ENCODE measurements at places on chromosomes 2 and 18.

DNA sequence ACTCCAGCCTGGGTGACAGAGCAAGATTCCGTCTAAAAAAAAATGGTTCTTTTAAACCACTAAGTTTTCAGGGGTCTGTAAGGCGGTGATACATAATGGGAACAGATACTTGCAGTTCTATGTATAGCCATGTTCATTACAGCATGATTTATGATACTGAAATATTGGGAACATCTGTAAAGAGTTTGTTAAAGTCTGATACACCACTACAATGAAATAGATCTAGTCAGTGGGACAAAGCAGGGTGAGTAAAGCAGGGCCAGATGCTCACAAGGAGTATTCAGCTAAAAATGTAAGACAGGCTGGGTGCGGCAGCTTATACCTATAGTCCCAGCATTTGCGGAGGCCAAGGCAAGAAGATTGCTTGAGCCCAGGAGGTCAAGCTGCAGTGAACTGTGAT, 6.2 kb upstream of the ING5 start:
- no peak for DNase-seq

DNA sequence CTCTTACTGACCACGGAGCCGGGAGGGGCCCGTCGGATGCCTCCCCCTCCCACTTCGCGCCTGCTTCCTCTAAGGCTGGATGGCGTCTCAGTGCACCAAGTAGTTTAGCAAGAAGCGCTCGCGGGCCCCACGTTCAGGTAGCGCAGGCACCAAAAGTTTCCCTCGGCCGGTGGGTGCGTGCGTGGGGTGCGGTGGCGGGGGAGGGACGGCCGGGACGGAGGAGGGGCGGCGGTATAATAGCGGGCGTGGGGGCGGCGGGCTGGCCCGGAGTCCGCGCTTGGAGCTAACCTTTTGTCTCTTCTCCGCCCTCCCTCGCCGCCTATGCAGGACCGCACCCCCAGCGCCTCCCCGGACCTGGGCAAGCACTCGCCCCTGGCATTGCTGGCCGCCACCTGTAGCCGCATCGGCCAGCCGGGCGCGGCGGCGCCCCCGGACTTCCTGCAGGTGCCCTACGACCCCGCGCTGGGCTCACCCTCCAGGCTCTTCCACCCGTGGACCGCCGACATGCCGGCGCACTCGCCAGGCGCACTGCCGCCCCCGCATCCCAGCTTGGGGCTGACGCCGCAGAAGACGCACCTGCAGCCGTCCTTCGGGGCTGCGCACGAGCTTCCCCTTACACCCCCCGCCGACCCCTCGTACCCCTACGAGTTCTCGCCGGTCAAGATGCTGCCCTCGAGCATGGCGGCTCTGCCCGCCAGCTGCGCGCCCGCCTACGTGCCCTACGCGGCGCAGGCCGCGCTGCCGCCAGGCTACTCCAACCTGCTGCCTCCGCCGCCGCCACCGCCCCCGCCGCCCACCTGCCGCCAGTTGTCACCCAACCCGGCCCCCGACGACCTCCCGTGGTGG, 1.0 kb downstream of the SP5 start:
- peak; percentile 50 for DNase-seq

DNA sequence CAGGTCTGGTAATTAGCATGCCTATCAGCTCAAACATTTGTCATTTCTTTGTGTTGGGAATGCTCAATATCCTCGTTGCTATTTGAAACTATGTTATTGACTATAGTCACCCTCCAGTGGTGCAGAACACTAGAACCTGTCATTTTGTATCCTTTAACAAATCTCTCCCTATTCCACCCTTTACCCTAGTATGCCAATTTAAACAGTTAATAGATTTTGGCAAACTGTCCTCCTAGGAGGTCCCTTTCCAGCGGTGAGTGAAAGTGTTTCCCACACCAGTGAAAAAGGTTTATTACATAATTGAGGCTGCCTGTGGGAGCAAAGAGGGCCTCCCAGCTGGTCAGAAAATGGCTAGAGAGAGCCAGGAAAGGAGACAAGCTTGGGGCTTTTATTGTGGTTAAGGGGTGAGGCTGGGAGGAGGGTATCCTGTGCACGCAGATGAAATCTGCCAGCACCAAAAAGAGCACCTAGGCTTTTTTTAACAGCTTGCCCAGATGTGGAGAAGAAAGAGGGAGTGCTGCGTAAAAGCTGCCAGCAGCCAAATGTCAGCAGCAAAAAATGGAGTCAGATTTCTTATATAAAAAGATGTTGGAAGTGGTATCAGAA, 1.8 kb upstream of the DRC1 start:
- no peak for DNase-seq

DNA sequence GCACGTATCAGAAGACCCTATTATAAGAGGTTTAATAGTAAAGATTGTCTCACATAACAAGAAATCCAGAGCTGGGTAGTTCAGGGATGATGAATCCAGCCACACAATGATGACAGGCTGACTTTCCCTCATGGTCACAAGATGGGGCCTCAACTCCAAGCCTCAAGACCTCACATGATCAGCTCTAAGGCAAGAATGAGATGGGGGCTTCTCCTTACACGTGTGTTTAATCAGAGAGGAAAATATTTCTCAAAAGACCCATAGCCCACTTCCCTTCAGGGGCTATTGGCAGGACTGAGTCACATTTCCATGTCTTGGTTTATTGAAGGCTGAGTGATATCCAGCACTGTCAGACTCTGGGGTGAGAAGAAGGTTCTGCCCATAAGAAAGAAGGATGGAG, 100.2 kb upstream of the FOSL2 start:
- DNase-seq, result no peak

GRCh38 chr2:46146866-46147502, 150.2 kb upstream of the EPAS1 start:
- DNase-seq, result peak; percentile 38

- DNase-seq, result no peak
These were observed 261.7 kb upstream of the SLC14A2 start for GRCh38 chr18:45353530-45353929.

DNA sequence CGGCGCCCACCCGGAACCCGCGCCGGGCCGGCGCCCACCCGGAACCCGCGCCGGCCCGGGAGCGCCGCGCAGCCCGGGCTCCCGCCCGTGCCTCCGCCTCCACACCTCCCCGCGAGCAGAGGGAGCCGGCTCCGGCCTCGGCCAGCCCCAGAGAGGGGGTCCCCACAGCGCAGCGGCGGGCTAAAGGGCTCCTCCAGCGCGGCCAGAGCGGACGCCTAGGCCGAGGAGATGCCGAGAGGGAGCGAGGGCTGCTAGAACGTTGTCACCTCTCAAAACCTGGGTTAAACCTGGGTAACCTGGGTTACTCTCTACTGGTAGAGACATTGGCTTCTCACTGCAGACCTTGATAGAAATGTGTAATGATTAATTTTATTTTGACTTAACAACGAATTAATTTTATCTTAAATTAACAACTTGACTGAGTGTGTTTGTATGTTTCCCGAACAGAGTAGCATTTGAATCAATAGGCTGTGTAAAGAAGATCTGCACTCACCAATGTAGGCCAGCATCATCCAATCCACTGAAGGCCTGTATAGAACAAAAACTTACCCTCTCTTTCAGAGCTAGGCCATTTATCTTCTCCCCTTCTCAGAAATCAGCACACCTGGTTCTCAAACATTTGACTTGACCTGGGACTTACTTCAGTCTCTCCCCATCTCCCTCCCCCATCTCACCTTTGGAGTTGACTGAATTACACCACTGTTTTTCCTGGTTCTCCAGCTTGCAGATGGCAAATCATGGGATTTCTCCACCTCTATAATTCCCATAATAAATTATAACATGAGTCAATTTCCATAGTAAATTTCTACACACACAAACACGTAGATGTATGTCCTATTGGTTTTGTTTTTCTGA, 242.7 kb downstream of the ASXL3 start:
- no peak for DNase-seq

DNA sequence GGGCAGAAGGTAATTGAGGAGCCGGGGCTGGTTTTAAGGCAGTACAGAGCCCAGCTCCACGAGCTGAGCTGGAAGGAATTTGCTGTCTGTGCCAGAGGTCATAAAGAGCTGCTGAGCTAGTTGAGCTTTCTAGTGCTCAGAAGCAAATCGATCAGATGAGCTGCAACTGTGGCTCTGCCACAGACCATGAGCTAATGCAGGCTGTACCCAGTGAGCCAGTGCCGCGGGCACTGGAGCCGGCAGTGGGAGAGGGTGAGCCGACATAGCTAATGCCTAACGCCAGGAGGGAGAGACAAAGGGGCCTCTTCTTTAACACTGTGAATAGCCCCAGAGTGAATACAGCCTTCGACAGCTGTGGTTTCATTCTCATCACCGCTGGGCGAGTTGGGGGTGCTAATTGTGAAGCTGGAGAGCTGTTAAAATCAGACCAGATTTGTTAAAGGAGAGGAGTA, 410.1 kb upstream of the TCF4 start:
- no peak for DNase-seq

GRCh38 chr2:68126561-68126960, 31.1 kb upstream of the PNO1 start:
- DNase-seq, result no peak

GRCh38 chr18:59876310-59876626, 23.5 kb upstream of the PMAIP1 start:
- DNase-seq, result peak; percentile 69

- no peak for DNase-seq
These were observed 23.5 kb downstream of the PTPN2 start for GRCh38 chr18:12860530-12860929.

DNA sequence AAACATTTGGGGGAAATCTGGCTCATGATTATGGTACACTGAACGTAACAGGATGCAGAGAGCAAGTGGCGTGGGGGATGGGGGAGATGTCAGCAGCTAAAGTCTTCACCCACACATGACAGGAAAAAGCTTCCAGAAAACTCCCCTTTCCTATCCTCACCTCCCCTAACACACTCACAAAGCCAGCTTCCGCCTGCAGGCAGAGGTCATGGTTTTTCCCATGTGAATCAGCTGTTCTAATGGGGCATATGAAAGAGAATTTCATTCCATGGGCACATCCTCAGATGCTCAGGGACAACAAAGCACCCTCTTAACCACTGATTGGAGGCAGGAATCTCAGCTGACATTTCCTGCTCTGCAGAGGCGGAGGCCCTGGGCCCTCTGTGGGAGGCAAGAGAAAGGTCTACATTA, 129.1 kb downstream of the TSN start:
- no peak for DNase-seq

- DNase-seq, result peak; percentile 48
These were observed 816 bp downstream of the GALNT14 start for GRCh38 chr2:31137211-31138036.

DNA sequence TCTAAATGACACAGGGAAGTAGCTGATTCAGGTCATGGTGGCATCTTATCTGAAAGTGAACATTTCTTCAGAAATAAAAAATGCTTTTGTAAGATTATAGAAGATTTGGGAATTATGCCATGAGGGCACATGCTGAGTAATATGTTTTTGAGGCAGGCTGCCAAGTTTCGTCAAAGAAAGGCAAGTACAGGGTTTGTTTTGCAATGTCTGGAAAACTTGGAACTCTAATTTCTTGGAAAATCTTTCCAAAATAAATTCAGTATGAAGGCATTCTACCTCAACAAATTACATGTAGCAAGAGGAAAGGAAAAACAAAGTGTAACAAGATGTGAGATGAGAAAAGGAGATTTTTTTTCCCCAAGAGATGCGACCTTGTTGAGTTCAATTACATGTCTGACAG, 167.7 kb downstream of the PLCL1 start:
- DNase-seq, result no peak

DNA sequence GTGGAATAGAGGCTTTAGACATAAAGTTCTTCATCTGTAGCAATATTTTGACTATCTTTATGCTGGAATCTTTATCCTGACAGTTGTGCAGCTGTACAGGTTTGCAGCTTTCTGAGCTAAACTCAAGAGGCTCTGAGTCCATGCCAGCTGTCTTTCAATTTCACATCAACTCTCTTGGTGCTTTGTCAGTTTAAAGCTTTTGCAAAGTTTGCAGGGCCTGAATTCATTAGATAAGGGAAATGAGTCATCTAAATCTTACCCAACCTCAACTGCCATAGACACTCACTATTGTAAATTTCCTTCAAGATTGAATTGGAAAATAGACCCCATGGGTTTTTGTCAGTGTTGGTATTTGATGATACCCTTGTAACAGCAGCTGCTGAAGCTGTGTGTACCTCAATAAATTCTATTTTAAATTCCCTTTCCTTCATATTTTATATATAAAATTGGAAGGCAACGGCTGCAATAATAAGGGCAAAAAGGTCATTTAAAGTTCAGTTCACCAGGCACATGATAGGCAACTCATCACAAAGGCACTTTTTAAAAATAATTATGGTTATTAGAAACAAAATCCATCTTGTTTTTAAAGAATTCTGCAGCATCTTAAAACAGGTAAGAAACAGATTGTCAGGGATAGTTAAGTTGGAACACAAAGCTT, 169.9 kb upstream of the SLC39A10 start:
- DNase-seq, result no peak

GRCh38 chr2:149926149-149926548, 338.6 kb upstream of the MMADHC start:
- no peak for DNase-seq

- no peak for DNase-seq
These were observed 173.0 kb upstream of the GATA6 start for GRCh38 chr18:21996351-21996826.

GRCh38 chr2:38279201-38279600, 97.9 kb downstream of the ATL2 start:
- DNase-seq, result no peak

- DNase-seq, result no peak
These were observed 195.2 kb downstream of the GLI2 start for GRCh38 chr2:120930864-120931263.

GRCh38 chr2:10169581-10169980, 47.0 kb downstream of the RRM2 start:
- no peak for DNase-seq

GRCh38 chr2:3526871-3527270, 7.5 kb upstream of the ADI1 start:
- no peak for DNase-seq

DNA sequence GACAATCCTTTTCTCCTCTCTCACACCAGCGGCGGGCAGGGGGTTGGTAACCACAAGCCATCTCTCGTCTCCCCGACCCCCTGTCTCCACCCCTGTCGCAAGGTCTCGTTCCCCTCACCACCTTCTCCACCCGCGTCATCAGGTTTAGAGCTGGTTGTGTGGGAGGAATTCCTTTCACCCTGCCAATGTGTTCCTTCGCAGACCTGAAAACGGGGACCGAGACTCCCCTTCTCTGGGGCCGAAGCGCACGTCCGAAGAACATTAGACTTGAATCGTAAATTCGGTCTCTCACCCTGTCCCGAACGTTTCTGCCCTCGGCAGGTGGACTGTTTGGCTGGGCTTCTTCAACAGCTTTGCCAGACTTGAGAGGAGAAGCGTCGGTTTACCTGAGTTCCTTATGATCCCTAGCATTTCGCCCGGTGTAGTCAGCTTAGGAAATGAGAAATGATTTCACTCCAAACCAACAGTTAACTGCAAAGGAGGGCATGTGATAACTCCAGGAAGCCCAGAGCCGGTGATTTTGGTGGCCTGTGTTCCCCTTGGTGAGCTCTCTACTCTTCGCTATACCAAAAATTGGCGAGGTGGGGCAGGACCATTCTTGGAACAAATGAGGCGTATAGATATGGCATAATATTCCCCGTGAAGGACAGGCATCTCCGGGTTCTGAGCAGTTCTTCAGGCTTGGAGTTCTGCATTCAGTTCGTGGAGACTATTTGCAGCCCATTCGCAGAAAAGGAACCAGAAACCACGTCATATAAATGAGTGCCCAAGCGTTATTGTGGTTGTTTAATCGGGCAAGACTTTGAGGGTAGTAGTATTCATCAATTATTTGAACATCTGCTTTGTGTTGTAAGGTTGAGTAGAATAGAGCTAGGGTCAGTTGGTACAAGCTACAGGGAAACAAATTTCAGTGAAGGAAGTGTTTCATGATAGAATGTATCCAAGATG, 694 bp downstream of the CFAP36 start:
- DNase-seq, result peak; percentile 24

GRCh38 chr2:206011018-206011614, 74.9 kb downstream of the INO80D start:
- no peak for DNase-seq

Data from GM13976 (cell line).